ENCODE measurements at places on chromosomes 5 and 9.
A peak's percentile ranks its signal among the peaks of the same experiment; 100 is the strongest.

DNA sequence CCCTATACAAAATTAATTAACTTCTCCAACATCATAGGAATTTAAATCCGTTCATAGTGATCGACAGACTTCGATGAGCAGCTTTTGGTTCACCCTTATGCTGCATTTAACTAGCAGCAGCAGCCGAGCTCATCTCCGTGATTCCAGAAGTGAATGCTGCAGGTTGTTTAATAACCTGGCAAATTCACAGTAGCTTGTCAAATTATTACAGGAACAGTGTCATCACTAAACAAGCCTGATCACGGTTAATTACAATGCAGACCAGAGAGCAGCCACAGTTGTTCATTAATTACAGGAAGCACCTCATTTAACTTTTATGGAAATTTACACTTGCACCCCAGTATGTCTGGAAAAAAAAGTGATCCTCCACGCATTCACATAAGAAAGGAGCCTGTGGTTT, 188.2 kb downstream of the BNC2 start:
- no peaks in the 10 kb centered on the region for H3K4me1 ChIP-seq
- no peaks in the 10 kb centered on the region for H3K36me3 ChIP-seq
- H3K27ac ChIP-seq, result no peak overlapping the region
- H3K27me3 ChIP-seq, result no peaks in the 10 kb centered on the region
- DNase-seq, result no peak
- no peak overlapping the region for H3K4me3 ChIP-seq

GRCh38 chr9:124185413-124185812, 72.3 kb upstream of the NEK6 start:
- no peaks in the 10 kb centered on the region for H3K36me3 ChIP-seq
- H3K4me3 ChIP-seq, result no peak overlapping the region
- no peaks in the 10 kb centered on the region for H3K27me3 ChIP-seq
- no peaks in the 10 kb centered on the region for H3K4me1 ChIP-seq
- no peak overlapping the region for H3K27ac ChIP-seq
- no peak for DNase-seq

DNA sequence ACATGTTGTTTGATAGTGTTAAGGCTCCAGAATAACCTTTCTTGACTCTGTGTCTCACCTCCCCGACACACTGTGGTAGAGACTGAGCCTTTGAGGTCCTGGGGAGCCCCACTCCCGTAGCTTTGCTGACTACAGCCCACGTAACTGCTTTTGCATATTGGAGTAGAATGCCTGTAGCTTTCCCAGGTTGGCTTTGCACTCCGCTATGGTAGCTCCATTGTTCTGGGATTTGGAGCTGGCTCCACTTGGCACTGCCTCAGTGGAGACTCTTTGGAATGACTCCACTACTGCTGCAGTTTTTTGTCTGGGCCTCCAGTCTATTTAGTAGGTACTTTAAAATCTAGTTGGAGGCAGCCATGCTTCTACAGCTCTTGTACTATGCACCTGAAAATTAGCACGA, 56.2 kb upstream of the ANXA1 start:
- H3K36me3 ChIP-seq, result no peaks in the 10 kb centered on the region
- no peak overlapping the region for H3K4me3 ChIP-seq
- no peak overlapping the region for H3K27ac ChIP-seq
- no peaks in the 10 kb centered on the region for H3K27me3 ChIP-seq
- no peak for DNase-seq

DNA sequence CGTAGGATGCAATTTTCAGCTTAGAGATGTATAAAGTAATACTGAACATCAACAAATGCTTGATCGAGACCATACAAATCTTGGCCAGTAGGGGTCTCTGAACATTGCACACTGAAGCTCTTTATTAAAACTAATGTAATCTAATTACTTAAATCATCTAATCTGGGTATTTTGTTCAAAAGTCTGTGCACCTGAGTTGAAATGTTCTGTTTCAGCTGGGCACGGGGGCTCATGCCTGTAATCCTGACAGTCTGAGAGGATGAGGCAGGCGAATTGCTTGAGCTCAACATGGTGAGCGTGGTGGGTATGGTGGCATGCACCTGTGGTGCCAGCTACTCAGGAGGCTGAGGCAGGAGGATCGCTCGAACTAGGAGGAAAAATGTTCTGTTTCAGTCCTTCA, 41.0 kb downstream of the ESM1 start:
- no peak overlapping the region for H3K4me3 ChIP-seq
- H3K36me3 ChIP-seq, result no peaks in the 10 kb centered on the region
- DNase-seq, result no peak
- H3K27ac ChIP-seq, result no peak overlapping the region
- H3K4me1 ChIP-seq, result no peaks in the 10 kb centered on the region

GRCh38 chr9:92032891-92033290, 82.3 kb downstream of the SPTLC1 start:
- no peak overlapping the region for H3K27ac ChIP-seq
- peaks cover 43% of the 10 kb centered on the region for H3K36me3 ChIP-seq
- DNase-seq, result no peak
- H3K27me3 ChIP-seq, result no peaks in the 10 kb centered on the region

GRCh38 chr5:112630246-112631009, 107.3 kb upstream of the APC start:
- no peak overlapping the region for H3K4me3 ChIP-seq
- no peaks in the 10 kb centered on the region for H3K27me3 ChIP-seq
- H3K4me1 ChIP-seq, result peaks cover 6% of the 10 kb centered on the region
- no peak overlapping the region for H3K27ac ChIP-seq
- no peak for DNase-seq

DNA sequence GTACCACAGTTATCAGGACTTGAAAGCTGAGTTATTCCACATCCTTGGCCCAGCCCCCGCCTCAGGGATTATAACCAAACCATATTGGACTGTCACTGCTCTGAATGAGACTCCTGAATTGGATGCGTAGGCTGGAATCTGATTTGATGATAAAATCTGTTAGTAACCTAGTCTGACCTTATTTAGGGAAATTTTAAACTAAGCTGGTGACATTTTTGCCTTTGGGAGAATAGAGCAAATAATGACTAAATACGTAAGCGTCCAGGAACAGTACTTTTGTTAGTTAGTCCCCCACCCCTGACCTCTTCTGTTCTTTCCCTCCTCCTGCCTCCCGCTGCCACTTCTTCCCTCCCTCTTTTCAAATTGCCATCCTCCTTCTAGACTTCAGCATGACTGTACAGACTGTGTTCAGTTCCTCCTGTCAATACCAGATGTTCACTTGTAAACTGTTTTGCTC, 92.6 kb downstream of the TLE4 start:
- H3K27me3 ChIP-seq, result no peaks in the 10 kb centered on the region
- peaks cover 4% of the 10 kb centered on the region for H3K4me1 ChIP-seq

GRCh38 chr5:153373130-153373498, 117.4 kb upstream of the GRIA1 start:
- no peak overlapping the region for H3K27ac ChIP-seq
- H3K36me3 ChIP-seq, result no peaks in the 10 kb centered on the region
- no peaks in the 10 kb centered on the region for H3K4me1 ChIP-seq

DNA sequence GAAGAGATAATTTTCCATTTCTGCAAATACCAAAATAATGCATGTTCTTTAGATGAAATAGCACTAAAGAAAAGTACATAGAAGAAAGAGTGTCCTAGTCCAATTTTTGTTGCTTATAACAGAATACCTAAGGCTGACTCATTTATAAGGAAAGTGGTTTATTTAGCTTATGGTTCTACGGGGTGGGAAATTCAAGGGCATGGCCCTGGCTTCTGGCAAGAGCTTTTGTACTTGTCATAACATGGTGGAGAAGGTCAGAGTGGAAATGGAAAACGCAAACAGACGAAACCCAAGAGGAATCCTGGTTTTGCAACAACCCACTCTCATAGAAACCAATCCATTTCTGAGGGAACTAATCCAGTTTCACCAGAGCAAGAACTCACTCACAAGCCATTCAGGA, 283.7 kb downstream of the CSNK1G3 start:
- H3K27me3 ChIP-seq, result no peaks in the 10 kb centered on the region
- H3K4me1 ChIP-seq, result no peaks in the 10 kb centered on the region
- H3K27ac ChIP-seq, result no peak overlapping the region
- no peak overlapping the region for H3K4me3 ChIP-seq
- DNase-seq, result no peak
- no peaks in the 10 kb centered on the region for H3K36me3 ChIP-seq

DNA sequence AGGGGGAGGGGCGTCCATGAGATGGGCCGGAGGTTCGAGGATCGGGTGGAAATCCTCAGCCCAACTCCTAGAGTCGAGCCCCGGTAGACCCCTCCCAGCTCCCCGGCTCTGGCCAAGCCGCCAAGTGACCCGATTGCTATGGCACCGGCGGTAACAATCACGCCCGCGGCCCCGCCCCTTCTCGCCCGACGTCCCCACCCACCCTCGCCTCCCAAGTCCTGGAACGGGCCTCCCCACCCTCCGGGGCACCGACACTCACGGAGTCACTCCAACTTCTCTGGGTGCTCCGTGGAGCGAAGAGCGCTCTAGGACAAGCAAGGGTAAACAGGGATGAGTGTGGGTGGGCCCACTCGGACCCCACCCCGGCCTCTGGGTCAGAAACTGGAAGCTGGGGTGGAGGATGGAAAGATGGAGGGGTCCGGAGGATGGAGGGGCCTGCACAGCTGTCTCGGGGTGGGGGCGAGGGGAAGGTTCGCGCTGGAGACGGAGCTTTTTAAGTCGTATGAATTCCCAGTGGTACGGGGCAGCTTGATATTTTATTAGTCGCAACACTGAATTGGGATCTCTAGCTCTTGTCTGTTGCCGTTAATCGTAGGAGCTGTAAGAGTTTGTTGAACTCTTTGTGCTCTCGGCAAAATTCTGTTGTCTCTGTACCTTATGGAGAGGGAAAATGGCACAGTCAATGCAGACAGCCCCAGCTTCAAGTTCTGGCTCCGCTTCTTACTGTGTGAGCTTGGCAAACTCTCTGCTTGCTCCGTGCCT, at the start of gene SPACA9:
Gene SPACA9, plus strand, starts transcription at position 204 of the 762 bp plus-strand sequence. CDS start 5,050 bp downstream, outside the sequence.
- peak within 1 kb of the TSS; percentile 93 for H3K4me3 ChIP-seq
- peak within 1 kb of the TSS; percentile 53 for H3K27ac ChIP-seq
- no peaks in the 10 kb centered on the region for H3K36me3 ChIP-seq
- no peaks in the 10 kb centered on the region for H3K4me1 ChIP-seq
- no peaks in the 10 kb centered on the region for H3K27me3 ChIP-seq

- no peaks in the 10 kb centered on the region for H3K4me1 ChIP-seq
- DNase-seq, result no peak
- H3K27me3 ChIP-seq, result no peaks in the 10 kb centered on the region
- H3K4me3 ChIP-seq, result no peak overlapping the region
- H3K36me3 ChIP-seq, result no peaks in the 10 kb centered on the region
Observed at GRCh38 chr9:19965336-19965735, 176.5 kb upstream of the SLC24A2 start.

Measured in kidney (tissue), 22 donors.